ENCODE measurements at places on chromosomes 1 and 21.

DNA sequence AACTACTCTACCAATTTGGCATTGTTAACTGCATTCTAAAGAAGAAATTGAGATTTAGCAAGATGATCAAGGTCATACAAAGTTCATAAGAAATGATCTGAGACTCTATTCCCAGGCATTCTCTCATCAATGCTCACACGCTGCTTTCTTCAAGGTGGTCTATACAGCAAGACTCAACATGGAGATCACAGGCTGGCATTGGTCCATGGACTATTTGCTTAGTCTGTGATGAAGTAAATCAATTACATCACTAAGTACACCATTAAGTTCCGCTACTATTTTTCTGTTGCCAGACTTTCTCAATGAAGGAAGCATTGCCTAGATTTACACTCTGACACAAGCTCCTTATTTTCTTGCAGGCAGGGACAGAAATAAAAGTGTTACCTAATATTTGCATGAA, 51.9 kb upstream of the CYP2J2 start:
- DNase-seq: no peak

DNA sequence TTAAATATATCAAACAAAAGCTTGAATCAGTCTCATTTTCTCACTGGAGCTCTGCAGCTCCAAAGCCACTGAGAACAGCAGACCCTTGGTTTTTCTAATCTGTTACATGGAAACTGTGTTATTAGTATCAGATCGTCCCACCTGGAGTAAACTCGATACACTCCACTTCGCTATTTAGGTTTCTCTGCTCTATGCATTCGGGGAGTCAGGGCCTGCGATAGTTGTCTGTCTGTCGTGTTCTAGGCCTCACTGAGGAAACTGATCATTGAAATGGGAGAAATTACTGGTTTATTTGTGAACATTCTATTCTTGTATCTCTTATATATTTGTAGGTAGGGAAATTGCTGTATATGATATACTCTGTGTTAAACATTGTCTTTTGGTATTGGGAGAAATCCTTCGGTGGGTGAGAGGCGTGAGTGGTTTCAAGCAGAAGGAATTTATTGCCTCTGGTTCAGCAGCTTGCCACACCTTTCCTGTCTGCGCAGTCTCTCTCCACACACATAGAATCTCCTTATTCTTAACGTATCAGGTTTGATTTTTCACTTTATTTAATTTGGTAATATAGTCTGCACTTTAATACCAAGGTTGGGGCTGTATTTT, 8.5 kb downstream of the PRDM2 start:
- DNase-seq: no peak

- no peak for DNase-seq
Measured at GRCh38 chr1:229781453-229781852, 155.4 kb downstream of the URB2 start.

DNA sequence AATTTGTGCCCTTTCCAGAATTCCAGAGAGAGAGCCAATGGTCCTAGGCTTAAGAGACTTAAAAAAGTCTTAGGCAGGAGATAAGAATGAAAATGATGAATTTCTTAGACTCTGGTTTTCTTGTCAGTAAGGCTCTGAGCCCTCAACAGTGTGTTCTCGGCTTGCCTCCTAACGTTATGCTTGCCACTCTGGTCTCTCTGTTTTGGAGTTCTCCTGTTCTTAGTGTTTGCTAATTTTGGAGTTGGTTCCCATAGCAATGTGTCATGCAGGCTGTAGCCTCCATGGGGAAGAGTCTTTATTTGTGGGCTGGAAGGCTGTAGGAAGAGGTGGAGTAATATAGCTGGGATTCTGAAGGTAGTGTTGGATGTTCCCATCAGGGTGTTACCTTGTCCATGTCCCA, 19.9 kb downstream of the TBX19 start:
- no peak for DNase-seq

- peak; percentile 41 for DNase-seq
Measured at GRCh38 chr1:106233511-106233910, 823.0 kb upstream of the PRMT6 start.

- no peak for DNase-seq
Measured at GRCh38 chr21:33430858-33431257, 27.6 kb downstream of the IFNGR2 start.

DNA sequence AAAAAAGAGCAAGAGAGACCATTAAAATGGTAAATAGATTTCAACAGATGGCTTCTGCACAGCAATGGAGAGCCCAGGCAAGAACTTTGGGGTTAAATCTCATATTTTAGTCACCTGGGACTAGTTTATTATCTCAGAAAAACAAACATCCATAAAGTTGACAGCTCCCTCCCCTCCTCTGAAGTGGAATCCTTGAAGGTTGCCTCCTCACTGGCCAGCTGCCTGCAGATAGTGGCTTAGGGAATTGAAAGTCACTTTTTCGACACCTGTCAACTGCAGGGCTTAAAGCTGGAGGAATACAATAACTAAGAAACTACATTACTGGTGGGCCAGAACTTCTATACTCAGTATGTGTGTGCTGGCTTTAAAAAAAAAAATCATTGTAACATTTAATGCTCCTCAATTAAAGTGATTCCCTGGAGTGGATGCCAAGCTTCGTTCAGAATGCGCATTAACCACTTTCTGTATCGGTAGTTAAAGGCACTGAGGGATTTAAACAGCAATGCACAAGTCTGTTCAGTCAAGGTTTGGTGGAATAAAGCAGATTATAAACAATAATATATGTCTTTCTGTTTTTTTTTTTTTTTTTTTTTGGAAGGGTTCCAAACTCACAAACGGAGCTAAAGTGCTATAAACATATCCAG, 52.5 kb downstream of the LHX4 start:
- DNase-seq: no peak

DNA sequence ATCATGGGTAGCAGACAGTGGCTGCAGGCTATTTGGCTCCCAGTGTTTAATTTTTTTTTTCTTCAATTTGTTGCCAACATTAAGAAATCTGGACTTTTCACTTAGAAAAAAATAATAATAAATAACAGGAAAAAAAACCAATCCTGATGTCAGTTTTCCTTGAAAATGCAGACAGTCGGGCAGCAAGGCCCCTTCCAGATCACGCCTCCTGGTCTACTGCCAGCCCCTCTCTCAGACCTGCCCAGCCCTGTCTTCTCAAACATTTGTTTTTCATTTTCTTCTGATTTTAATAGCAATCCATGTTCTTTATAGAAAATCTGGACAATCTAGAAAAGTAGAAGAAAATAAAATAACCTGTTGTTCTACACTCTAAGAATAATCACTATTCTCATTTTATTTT, 15.5 kb downstream of the IFNGR2 start:
- DNase-seq: no peak

DNA sequence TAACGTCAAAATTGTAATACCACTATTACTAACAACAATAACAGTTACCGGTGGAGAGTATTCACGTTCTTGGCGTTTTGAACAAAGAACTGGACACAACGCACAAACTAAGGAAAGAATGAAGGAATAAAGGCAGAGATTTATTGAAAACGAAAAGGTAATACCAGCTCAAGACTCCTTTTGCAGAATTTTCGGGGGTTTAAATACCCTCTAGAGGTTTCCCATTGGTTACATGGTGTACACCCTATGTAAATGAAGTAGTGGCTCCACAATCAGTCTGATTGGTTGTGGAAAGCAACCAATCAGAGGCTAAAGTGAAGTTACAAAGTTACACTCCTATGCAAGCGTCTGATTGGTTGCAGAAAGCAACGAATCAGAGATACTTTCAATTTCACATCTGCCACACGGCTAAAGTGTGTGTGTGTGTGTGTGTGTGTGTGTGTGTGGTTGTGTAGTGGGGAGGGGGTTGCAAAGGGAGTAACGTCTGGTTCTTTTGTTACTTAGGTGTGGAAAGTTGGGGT, 1.1 kb upstream of the GTF2B start:
- peak; percentile 71 for DNase-seq

DNA sequence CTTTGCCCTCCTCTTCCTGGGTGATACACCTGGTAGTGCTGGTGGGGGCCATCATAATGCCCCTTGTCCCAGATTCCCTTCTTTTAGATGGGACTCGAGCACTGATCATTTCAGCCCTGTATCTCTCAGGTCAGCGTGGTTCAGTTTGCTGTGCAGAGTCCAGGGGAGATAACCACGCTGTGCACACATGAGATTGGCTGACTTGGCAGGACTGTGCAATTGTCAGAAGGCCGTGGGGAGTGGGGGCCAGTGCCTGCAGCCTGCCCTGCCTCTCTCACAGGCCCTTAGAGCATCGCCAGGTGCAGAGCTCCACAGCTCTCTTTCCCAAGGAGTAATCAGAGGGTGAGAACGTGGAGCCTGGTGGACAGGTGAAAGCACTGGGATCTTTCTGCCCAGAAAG, 15.2 kb downstream of the EPHX1 start:
- DNase-seq: no peak

GRCh38 chr1:21324368-21325141, 34.3 kb upstream of the ECE1 start:
- peak; percentile 97 for DNase-seq

DNA sequence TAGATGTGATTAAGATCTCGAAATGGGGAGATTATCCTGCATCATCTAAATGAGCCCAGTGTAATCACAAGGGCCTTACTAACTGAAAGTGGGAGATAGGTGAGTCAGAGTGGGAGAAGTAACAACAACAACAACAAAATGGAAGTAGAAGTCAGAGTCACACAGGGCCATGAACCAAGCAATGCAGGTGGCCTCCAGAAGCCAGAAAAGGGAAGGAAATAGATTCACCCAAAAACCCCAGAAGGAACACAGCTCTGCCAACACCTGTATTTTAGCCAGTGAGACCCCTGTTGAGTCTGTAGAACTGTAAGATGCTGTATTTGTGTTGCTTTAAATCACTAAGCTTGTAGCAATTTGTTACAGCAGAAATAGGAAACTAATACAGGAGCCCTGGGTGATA, 4.1 kb downstream of the TAGLN2 start:
- DNase-seq: no peak

DNA sequence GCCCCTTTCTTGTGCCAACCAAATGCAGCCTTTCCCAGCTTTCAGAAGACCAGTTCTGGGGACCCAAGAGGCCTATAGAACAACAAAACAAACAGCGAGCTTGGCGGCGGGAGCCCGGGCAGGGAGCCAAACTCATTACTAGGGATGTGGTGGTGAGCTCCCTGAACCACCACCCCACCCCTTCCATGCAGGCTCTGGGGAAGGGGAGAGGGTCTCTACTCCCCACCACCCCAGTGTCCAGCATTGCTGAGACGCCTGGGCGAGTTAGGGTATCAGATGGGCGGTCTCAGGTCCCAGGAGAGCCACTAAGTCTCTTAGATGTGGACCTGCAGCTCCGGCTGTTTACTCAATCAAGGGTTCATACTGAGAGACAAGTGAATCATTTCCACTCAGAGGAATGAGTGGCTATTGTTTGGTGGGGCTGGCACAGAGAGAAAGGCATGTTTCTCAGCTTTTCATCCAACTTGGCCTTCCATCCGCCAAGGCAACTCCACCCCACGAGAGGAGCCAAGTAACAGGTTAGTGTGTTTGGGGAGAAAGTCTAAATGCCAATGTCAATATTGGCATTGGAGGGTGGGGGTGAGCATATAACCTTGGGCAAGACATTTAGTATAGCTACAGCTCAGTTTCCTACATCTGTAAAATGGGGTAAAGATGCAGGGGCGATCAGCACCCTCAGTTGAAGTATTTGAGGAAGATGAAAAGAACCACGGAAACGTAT, 40.9 kb downstream of the PLXNA2 start:
- peak; percentile 78 for DNase-seq

- DNase-seq: peak; percentile 75
Measured at GRCh38 chr1:183291802-183292514, 105.9 kb downstream of the LAMC2 start.

DNA sequence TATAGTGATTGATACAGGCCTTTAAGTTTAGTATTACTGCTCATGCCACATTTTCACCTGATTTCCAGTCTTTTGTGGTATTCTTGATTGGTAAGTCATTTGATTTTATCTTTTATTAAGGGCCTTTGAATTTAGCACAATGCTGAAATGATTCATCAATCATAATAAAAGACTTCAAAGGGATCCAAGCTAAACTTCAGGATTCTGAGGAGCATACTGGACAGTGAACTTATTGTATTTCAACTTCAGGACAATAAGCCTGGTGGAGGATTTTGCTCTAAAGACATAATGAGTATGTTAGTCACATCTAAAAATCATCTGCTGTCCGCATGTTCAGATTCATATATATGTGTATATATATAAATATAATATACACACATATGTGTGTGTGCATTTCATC, 233.3 kb downstream of the SETD4 start:
- DNase-seq: no peak

GRCh38 chr1:161182214-161182613, 4.9 kb upstream of the B4GALT3 start:
- peak; percentile 79 for DNase-seq

DNA sequence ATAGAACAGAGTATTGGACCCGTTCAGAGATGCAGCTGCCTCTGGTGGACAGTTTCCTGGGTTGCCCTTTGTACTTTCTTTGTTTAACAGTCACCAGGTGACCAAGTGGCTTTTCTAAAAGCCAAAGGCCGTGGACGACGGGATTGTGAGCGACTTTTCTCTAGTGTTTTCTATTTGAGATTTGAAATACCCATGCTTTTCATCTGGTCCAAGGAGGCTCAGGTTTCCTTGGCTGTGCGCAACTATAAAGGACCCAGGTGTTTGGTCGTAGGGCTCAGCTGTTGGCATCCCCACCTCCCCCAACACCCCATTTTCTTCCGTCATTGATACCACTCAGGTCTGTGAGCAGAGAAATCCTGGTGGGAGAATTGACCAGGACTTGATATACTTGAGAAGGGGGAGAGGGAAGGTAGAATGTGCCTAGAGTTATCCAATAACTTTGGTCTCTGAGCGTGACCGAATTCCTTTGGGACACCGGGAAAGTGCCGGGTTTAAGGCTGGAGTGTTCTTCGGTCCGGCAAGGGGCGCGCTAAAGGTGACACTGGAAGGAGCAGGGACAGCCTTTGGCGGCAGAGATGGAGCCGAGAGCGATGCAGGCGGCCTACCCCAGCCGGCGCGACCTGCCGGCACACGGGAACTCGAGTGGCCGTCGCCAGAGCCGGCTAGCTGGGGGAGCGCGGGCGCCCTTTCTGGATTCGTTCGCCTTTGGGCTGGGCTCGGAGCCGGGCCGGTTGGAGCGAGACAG, 83.4 kb upstream of the BMP8A start:
- no peak for DNase-seq
